ENCODE measurements at places on chromosomes 6 and 20.

- no peak for DNase-seq
Observed at GRCh38 chr6:155284775-155285174, 21.0 kb downstream of the CLDN20 start.

GRCh38 chr6:39102071-39102820 lies 12.7 kb downstream of the SAYSD1 start:
- DNase-seq: no peak

GRCh38 chr6:26594730-26595632 lies 1.8 kb upstream of the ABT1 start:
- DNase-seq: peak; percentile 23

GRCh38 chr20:57870597-57871236 lies 160.9 kb upstream of the PMEPA1 start:
- no peak for DNase-seq

- no peak for DNase-seq
Observed at GRCh38 chr6:146739696-146740095, 140.9 kb downstream of the ADGB start.

GRCh38 chr6:103629613-103630012 lies 1230.1 kb downstream of the HACE1 start:
- DNase-seq: no peak

DNA sequence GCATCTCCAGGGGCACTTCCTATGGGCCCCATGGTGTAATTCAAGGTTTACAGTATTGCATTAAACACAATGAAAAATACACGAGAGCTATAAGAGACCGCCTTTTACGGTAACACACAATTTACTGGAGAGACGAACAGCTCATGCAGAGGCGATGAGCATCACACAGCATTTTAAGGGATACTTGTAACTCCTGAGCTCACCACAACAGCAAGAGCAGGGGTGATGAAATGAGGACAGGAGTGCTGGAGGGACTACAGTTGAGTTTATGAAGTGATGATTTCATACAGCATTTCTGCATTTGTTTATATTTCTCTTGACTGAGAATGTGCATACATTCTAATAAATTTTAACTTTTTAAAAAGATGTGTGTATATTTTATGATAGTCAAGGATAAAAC lies 113.9 kb downstream of the WDR27 start:
- no peak for DNase-seq

DNA sequence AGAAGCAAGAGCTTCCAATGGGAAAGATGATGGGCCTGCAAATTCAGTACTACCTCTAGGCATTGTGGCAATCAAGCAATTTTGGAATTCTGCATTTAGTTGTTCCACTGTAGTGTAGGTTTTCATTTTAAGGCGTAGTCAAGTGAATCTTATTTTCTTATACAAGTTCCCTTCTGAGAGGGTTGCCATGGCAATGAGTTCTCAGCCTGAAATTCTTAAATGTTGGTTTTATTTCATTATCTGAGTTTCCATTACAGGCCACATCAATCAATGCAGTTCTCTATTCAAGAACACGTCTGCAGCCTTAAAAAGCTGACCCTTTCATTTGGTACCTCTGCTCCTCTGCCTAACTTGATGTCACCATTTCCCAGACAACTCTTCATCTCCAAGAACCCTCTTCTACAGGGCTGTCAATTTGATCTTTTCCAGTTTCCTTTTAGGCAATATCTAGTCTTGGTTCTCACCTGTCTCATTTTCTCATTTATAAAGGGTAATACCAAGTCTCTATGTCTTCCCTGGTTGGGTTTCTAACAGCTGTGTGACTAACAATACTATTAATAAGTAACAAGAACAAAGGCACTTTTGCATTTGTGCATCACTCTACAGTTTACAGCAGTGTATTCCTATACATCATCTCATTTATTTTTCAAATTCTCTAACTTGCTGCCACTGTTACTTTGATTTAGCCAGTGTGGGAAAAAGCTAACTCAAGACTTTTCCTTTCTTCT lies 898.2 kb upstream of the FLRT3 start:
- no peak for DNase-seq

GRCh38 chr20:60242836-60243505 lies 284.7 kb downstream of the CDH26 start:
- DNase-seq: no peak

- no peak for DNase-seq
Observed at GRCh38 chr6:46756469-46757213, 9.9 kb downstream of the ANKRD66 start.

DNA sequence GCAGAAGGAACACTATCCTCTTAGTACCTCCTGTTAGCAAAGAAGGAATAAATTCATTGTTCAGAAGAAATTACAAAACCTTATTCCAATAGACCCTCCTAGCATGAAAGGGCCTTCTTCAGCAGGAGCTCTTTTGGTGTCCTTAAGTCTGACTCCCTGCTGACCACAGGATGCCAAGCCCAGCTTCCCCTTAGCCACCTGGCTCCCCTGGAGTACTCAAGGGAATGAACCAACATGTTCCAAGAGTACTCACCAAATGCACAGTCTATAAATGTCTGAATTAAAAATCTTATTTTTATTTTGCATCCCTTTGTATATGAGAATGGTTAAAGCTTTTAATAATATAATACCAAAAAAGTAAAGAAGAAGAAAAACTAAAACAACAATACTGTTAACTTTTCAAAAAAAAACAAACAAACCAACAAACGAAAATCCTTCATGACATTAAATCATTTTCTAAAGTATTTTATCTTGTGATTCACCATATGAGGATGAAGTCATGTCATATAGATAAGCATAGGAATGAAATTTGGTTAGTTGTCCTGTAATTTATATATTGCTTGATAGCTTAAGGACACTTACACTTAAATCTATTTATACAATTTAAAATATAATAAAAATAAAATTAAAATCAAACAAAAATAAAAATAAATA lies 1355.1 kb downstream of the HACE1 start:
- DNase-seq: no peak

DNA sequence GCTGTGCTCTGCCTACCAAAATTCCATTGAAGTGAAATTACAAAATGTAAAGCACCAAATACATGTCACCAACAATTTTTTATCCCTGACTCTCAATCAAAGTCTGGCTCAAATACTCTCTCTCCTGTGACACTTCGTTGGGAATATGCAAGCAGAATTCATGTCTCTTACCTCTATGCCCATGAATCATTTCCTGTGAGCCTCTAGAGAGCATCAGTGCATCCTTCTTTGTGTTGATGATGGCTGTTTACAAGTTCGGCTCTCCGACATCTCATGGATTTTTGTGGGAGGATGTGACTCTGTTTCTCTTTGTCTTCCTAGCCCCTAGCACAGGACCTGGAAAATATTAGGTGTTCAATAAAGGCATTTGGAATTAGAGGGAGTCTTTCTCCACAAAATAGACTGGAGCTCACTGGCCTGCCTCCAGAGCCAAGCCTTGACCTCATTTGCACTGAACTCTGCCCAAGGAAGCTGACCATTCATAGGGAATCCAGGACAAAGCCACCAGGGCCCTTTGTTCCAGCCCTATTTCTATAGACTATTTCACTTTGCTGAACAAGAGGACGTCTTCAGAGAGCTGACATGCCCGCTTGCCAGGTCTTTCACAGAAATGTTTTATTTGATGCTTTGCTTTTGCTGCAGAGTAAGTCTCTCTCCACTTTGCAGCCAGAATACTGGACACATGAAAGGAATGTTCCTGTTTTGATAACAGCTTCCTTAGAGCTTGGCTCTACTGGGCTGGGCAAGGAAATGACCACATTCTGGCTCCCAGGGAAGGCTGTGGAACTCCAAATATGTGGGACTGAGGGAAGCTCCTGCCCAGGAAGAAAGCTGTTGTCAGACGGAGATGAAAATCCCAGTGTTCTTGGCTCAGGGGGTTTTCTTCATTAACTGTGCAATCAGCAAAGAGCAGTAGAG lies 194.5 kb upstream of the CDYL start:
- DNase-seq: no peak

All from COR-L47 (cell line).